ELF-1 (cell line): ENCODE measurements at places on chromosomes 3 and 15.
A peak's percentile ranks its signal among the peaks of the same experiment; 100 is the strongest.

- DNase-seq = no peak
Measured at GRCh38 chr3:47337656-47338055, 43.2 kb upstream of the PTPN23 start.

DNA sequence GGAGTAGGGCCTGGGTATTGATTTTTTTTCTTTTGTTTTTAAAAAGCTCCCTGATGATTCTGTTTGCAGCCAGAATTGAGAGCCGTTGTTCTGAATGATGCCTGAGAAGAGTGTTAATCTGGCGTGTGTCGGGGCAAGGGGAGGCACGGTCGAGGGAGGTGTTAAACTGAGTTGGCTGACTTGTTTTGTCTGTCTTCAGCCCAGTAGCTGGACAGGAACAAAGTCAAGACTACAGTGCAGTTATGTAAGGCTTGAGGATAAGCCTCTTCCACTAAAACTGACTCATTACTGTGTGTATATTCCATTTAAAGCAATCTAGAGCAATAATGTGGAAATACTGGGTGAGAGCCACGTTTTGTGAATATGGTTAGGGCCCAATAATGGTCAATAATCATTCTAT is 119.0 kb upstream of the DLG1 start:
- DNase-seq = no peak

DNA sequence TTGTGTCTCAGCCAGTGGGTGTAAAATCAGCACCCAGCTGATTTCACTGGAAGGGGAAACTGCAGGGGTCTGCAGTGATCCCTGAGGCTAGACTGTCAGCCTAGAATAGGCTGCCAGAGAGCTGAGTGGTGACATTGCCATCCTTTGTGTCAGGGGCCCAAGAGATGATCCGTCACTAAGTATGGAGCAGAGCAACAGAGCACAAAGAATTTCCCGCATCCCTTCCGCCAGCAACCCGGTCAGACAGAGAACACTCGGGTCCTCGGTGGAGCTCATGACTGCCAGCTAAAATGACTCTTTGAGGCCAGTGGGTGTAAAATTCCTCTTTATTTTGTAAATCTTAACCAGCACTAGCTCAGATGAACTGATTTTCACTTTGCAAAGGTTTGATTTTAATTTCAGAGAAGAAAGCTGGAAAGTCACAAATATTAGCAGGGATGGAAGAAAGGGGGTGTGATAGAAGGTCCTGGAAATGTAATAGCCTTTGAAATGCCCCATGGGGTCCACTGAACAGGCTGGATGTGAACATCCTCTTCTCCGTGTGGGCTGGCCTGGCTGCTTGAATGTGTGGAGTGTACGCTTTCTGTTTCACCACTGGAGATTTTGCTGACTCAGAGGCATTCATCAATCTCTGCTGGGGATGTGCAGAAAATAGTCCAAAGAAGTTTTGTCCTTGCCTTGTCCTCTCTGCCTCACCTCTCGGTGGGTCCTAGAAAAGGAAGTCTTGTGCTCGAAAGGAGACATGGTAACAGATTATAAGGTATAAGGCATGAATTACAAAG is 138.8 kb downstream of the SV2B start:
- DNase-seq = peak; percentile 6

- no peak for DNase-seq
Measured at GRCh38 chr3:127999509-128000106, 52.6 kb upstream of the SEC61A1 start.

DNA sequence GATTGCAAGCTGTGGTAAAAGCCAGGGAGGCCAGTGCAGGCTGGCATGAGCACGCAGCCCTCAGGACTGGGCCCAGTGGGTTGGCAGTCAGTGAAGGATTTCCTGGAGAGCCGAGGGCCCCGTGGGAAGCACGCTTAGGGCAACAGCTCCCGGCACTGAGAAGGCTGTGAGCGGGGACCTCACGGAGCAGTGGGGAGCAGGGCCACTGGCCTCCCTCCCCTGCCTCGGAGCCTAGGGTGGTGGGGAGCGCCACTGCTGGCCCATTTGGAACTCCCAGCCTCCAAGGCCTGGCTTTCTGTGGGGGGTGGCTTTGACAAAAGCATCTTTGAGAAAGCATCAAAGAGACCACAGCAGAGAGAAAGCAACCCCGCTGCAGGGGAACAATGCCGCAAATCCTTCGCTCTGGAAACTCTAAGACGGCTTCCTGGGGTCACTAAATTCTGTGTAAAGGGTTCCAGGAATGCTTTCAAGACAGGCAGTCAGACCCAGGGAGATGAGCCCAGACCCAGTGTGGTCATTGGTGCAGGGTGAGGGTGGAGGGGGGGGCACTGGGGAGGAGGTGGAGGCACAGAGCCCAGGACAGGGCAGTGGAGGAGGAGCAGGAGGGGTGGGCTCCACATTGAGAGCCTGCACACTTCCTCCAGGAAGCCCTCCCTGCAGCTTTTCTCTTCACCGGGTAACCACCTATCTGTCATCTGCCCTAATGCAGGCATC is 9.5 kb upstream of the APBA2 start:
- DNase-seq = peak; percentile 76

GRCh38 chr3:5798809-5799208 is 611.3 kb downstream of the EDEM1 start:
- DNase-seq = no peak

GRCh38 chr15:82021992-82022391 is 23.8 kb downstream of the MEX3B start:
- no peak for DNase-seq

GRCh38 chr15:48644827-48645557 is 517 bp downstream of the FBN1 start:
- DNase-seq = peak; percentile 70

DNA sequence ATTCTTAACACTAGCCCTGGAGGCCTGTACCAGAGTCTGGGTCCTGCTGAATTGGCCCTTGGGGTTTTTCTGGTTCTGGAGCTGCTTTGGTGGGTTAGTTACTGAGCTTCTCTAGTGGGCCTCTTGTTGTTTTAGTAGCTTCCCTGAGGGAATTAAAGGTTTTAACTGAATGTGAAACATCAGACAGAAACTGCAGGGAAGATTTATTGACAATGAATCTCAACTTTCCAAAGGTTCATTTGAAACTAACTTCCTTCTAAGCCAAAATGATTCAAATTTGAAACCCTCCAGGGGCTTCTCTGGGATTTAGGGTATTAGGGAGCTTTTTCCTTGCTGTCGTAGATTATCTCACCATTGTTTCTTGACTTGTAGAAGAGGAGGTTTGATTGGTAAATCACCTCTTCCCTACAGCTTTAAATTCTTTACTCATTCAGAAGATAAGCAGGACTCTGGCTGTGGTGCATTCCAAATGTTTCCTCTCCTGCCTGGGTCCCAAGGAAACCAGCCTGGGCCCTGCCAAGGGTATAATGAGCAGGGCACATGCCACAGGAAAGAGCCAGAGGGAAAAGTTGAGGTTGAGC is 71.0 kb downstream of the TP63 start:
- DNase-seq = peak; percentile 64

DNA sequence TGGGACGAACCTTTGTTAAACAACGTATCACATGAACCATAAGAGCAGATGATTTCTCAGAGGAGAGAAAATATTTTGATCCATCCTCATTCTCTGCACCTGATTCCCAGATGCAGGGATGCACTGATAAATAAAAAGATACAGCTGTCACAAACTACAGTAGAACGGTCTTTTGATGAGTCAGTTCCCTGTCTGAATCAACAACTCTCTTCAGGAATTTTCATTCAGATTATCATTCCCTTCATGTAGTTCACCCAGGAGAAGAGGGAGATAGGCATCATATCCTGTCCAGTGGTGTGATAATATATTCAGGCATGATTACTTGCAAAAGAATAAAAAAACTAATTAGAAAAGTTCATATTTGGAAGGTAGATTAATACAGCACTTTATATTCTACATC is 521.5 kb downstream of the PYDC2 start:
- DNase-seq = no peak

DNA sequence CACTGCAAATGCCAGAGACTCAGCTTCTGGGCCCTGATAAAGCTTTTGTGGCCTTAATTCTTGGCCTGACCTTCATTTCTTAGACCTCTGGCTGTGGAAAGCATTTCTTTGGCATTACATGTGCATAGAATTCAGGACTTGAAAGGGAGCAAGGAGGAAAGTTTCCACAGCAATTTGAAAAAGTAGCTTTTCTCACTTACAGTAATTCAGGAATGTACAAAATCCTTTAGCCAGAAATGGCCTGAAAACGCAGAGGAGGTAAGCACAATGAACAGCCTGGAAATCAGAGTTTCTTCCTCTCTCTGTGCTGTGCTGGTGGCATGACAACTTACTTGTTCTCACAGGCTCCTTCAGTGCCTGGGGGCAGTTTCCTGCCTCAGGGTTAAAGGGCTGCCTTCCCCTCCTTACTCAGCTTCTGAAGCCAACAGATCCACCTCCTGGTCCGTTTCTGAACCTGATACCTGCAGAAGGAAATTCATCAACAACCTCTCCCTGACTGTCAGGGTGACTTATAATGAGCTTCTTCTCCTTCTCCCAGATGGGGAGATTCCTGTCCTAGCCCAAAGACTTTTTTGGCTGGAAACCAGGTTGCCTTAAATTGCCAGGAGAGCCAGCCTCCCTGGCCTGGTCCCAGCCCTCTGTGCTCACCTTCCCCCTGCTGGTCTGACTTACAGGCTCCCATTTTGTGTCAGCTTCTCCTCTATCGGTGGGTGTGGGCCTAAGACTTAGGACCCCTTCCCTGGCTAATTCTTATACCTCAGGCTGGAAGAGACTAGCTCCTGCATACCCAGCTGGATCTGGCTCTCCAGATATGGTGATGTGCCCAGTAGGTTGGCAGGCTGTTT is 102.3 kb downstream of the MYRIP start:
- DNase-seq = peak; percentile 60

- DNase-seq = no peak
Measured at GRCh38 chr3:142168514-142168913, 19.2 kb upstream of the TFDP2 start.

GRCh38 chr3:17852217-17852616 is 109.8 kb upstream of the TBC1D5 start:
- no peak for DNase-seq

GRCh38 chr3:138686771-138687221 is 78.2 kb downstream of the FAIM start:
- no peak for DNase-seq

GRCh38 chr15:59557581-59557980 is 54.0 kb upstream of the GCNT3 start:
- DNase-seq = no peak

- DNase-seq = no peak
Measured at GRCh38 chr3:140842984-140843649, 98.5 kb upstream of the SLC25A36 start.

DNA sequence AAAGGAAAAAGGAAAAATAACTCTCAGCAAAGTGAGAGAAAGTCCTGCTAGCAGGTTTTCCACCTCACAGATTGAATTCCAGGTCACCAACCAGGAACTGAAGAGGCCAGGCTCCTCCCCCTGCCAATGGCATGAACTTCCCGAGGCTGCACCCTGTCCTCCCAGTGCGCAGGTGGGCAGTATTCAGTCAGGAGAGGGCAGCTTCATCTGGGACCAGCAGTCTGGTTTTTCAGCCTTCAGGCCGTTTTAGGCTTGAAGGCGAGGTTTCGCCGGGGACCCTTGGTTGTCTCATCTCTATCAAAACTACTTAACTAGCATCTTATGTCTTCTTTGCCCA is 41.2 kb downstream of the TRAT1 start:
- DNase-seq = no peak

- peak; percentile 42 for DNase-seq
Measured at GRCh38 chr3:132161608-132162007, 126.8 kb upstream of the CPNE4 start.

GRCh38 chr3:139933766-139934165 is 1.2 kb upstream of the CLSTN2 start:
- no peak for DNase-seq

GRCh38 chr3:17278006-17278405 is 393.3 kb downstream of the PLCL2 start:
- DNase-seq = no peak

DNA sequence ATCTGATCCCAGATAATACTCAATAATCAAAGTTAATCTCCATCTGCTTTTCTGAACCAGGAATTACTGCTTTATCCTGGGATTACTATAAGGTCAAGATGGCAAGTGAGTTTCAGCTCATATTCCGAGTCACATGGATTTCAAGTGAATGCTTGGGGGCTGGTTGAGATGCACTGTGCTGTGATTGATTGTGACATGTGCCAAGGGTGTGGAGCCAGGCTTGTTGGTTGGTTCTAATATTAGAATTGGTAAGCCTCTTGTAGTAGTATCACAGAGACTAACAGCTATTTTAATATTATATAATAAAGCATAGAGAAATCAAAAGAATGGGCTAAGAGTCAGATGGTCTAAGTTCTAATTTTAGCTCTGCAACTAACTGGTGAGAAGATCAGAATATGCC is 74.2 kb upstream of the ICE2 start:
- DNase-seq = no peak

- peak; percentile 27 for DNase-seq
Measured at GRCh38 chr3:66037986-66038369, 740 bp downstream of the MAGI1 start.

- DNase-seq = peak; percentile 16
Measured at GRCh38 chr15:50544368-50544767, 2.1 kb downstream of the USP50 start.

GRCh38 chr3:32397941-32398340 is 6.3 kb downstream of the CMTM7 start:
- no peak for DNase-seq

GRCh38 chr3:158659454-158660237 is 12.8 kb downstream of the LXN start:
- DNase-seq = peak; percentile 33

DNA sequence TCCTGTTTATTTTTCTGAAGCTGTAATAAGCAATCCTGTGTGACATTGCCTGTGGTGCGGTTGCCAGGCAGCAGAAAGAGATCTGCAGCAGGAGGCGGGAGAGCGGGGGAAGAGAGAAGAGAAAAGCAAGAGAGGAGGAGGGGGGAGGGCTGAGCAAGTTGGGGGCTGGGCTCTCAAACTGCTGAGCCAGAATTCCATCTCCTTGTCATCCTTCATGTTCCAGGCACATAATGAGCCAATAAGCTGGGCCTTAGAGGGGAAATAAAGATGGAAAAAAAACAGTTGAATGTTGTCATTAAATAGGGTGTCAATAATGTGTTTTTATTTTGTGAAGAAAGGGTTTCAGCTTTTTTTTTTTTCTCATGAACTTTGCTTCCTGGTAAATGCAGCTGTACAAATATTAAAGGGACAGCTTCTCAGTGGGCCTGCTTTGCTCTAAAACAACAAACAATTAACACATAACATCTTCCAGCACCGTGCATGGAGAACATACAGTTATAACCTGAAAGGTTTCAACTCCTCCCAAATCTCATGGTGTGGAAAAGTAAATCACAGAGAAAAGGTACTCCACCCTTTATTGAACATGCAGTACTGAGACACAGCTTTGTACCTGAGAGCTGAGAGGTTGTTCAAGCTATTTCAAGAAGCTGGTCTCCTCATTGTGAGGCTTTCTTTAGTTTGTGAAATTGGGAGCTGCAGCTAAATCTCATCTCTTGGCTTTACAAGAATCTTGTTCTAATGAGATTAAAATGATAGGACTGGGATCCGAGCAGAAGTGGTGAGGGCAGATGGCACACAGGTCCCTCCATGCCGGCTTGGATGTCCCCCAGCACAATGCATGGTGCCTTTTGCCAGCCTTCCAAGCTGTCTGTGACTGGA is 451.1 kb upstream of the KCNMB2 start:
- DNase-seq = peak; percentile 75
